CD4-positive, alpha-beta T cell treated with Interferon gamma for 1 hour (primary cell): ENCODE measurements at places on chromosomes 7 and 10.

DNA sequence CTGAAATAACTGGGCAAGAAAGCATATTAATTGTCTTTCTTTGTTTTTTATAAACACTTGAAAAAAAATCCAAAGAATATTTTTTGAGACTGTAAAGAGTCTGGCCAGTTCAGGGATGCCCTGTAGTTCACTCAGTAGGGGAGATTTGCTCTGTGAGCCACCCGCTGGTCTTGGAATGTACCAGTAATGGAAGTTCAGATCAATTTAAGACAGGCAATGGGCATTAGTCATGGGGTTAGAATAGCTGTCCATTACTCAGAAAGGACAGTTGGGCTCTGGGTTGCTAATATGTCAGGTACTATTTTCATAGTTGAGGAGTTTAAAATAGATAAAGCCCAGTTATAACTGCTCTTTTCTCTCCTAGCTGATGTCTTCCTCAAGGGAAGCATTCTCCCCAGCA, 38.7 kb downstream of the A1CF start:
- DNase-seq = no peak

DNA sequence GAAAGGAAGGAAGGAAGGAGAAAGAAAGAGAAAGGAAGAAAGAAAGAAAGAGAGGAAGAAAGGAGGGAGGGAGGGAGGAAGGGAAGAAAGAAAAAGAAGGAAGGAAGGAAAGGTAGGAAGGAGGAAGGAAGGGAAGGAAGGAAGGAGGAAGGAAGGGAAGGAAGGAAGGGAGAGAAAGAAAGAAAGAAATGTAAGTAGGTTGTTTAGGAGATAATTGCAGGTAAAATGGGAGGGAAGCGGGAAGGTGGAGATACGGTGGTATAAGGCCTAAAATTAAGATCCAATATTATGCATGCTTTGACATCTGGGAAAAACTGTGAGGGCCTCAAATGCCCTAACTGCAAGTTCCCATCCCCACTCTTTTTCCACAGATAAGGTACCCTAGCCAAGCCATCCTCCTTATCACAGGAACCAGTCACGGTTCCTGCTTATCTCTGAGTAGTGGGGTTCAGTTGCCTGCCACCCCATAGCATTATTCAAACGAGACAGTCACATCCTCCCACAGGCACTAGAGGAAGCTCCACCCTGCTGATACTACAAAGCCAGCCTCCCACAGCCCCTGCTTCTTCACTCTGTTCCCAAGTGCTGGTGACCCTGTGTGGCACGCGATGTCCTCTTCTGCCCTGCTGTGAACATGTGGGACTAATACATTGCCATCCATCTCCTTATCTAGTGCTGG, 28.7 kb downstream of the ST8SIA6 start:
- DNase-seq = peak; percentile 29

DNA sequence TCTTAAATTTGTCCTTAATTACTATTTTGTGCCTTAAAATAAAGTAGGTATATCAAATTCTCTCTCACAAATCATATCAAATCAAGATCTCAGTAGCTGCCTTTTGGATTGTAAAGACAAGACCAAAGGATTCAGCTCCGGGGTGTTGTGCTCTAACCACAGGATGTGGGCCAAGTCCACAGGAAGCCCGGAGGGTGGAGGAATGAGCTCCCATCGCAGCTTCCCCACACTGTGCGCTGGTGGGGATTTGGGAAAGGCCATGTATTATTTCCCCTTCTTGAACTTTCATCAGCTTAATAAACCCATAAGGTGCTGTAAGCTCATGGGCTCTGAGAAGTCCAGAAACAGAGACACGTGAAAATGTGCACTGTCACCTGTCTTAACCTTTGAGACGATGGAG, 241.6 kb upstream of the TCERG1L start:
- no peak for DNase-seq

- no peak for DNase-seq
These were observed 248.8 kb downstream of the ANKRD7 start for GRCh38 chr7:118473271-118473670.
